ENCODE measurements at places on chromosomes 4 and X. TPM values are rescaled to one million over a fixed set of nuclear protein-coding genes. Genes with fewer than 3 reads are reported as not detected.

DNA sequence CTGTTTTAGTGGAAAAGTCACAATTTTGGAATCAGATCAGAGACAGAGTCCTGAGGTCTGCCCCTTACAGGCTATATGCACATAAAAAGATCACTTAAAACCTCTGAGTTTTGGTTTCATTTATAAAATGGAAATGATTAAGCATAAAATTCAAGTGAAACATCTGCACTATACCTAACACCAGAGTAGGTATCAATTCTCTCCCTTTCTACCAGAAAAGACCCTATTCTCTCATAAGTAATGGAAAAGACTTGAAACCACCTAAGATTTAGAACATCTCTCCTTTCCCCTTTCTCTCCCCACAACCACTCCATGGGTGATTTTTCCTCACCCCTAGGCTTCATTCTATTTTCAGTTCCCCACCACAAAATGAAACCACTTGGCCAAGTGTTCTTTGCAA, 907 bp downstream of the LHFPL1 start:
- no peak for DNase-seq

- DNase-seq: no peak
Measured at GRCh38 chr4:16075975-16076757, 7.7 kb downstream of the PROM1 start.

DNA sequence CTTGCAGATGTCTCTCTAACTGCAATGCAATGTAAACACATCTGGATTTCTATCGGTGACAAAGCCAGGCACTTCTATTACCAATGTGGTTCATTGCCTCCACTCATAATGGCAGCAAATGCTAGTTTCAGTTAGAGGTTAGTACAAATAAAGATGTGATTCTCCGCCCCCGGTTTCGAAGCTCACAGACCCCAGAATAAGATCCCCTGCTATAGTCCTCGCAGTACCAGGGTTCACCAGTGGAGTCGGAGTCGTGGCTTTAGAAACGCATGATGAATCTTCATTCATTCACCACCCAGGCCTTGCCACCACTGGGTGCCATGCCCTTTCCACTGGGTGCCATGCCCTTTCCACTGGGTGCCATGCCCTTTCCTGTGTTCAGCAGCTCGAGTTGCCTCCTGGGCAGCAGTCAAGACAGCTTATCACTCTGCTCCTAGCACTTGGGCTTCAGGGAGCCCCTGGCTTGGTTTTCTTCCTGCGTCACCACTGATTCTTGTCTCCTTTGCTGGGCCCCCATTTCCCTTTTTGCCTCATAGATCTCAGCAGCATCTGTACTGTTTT, 3.5 kb upstream of the NAA10 start:
- DNase-seq: no peak

- no peak for DNase-seq
Measured at GRCh38 chrX:138006180-138006579, 440.3 kb downstream of the ZIC3 start.

DNA sequence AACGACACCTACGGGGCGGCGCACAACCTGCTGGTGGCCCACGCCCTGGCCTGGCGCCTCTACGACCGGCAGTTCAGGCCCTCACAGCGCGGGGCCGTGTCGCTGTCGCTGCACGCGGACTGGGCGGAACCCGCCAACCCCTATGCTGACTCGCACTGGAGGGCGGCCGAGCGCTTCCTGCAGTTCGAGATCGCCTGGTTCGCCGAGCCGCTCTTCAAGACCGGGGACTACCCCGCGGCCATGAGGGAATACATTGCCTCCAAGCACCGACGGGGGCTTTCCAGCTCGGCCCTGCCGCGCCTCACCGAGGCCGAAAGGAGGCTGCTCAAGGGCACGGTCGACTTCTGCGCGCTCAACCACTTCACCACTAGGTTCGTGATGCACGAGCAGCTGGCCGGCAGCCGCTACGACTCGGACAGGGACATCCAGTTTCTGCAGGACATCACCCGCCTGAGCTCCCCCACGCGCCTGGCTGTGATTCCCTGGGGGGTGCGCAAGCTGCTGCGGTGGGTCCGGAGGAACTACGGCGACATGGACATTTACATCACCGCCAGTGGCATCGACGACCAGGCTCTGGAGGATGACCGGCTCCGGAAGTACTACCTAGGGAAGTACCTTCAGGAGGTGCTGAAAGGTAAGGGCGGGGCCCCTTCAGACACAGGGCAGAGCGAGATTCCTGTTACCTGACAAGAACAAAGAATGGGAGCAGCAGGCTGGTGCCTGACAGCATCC, 11.7 kb downstream of the RPL9 start:
- DNase-seq: peak; percentile 71

DNA sequence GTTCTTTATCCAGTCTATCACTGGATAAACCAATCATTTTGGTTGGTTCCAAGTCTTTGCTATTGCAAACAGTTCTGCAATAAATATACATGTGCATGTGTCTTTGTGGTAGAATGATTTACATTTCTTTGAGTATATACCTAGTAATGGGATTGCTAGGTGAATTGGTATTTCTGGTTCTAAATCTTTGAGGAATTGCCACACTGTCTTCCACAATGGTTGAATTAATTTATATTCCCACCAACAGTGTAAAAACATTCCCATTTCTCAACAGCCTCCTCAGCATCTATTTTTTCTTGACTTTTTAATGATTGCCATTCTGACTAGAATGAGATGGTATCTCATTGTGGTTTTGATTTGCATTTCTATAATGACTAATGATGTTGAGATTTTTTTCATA, 791.7 kb upstream of the AGA start:
- no peak for DNase-seq

Gene TCEANC
- total RNA-seq: 4.5 TPM

Gene HTR2C
- total RNA-seq: not detected

Gene MRPS18C
- total RNA-seq: 13.0 TPM

Gene PDZD11
- 17.8 TPM for total RNA-seq

Gene CHRDL1
- 43.5 TPM for total RNA-seq

Measured in ascending aorta (tissue), 2 donors.